ENCODE measurements at places on chromosomes 16 and 17.

DNA sequence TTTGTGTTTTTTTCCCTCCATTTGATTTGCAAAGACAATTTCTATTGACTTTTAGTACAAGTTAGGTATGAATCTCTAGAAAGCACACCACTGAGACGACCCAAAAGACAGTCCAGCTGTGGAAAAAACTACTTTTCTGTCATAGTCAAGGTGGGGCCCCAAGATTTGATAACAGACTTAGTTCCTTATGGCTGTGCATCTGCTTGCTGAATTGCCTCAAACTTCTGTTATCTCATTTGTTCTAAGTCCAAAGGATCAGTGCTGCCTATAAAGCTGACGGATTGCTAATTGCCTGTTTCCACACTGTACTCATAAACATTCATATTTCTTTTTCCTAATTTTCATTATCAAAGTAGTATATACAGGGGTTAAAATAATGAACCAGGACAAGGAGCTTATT is 180.8 kb downstream of the SPECC1 start:
- DNase-seq: no peak

DNA sequence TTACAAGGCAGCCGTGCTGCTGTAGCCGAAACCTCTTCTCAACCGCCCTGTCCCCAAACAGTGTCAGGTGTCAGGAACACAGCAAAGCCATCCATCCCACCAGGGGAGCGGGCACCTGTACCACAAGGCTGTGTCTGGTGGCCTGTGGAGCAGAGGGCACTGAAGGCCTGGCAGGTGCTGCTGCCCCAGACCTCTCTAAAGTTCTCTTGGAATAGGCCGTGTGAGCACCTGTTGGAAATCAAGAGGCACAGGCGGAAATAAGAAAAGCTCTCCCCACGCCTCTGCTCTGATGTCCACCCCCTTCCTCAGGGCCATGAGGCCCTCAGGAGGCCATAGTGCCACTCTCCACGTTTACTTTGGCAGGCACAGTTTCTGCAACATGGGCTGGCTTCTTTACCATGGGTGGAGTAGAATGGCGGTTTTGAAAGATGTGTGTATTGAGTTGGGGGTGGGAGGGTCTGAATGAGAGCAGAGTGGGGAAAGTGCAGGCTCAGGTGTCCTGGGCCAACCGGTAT is 99.9 kb upstream of the ZNF750 start:
- DNase-seq: no peak

DNA sequence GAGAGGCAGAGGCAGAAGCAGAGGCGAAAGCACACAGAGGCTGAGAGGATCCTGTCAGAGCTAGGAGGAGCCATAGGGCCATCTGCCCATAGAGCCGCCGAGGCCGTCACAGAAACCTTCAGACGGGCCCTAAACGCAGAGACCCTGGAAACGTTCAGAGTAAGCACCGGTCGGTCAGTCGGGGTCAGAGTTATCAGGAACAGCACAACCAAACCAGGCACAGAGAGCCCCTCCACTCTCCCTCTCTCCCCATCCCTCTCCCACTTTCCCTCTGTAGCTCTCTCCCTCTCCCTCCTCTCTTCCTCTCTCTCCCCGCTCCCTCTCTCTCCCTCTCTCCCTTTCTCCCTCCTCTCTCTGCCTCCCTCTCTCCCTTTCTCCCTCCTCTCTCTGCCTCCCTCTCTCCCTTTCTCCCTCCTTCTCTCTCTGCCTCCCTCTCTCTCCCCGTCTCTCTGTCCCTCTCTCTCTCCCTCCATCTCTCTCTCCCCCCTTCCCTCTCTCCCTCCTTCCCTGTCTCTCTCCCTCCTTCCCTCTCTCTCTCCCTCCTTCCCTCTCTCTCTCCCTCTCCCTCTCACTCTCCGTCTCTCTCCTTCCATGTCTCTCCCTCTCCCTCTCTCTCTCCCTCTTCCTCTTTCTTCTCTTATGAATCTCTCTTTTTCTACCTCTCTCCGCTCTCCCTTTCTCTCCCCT is 138.9 kb downstream of the C16orf95 start:
- DNase-seq: no peak

DNA sequence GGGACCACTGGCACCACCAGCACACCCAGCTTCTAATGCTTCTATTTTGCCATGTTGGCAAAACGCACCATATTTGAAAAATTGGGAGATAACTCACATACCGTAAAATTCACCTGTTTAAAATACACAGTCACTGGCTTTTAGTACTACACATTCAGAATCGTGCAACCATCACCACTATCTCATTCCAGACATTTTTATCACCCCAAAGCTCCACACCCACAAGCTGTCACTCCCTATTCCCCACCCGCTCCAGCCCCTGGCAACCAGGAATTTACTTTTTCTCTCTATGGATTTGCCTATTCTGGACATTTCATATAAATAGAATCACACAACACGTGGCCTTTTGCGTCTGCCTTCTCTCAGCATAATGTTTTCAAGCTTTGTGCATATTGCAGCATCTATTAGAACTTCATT is 25.0 kb downstream of the PPL start:
- DNase-seq: no peak

- no peak for DNase-seq
These were observed 54.0 kb downstream of the GAS7 start for GRCh38 chr17:10144456-10144855.

- no peak for DNase-seq
These were observed 10.0 kb downstream of the ZNF689 start for GRCh38 chr16:30600215-30600614.

- no peak for DNase-seq
These were observed at the start of gene CTRL for GRCh38 chr16:67931712-67932461. Gene CTRL (minus strand): TSS chr16:67931862. CDS start chr16:67931852, 10 bp downstream.

DNA sequence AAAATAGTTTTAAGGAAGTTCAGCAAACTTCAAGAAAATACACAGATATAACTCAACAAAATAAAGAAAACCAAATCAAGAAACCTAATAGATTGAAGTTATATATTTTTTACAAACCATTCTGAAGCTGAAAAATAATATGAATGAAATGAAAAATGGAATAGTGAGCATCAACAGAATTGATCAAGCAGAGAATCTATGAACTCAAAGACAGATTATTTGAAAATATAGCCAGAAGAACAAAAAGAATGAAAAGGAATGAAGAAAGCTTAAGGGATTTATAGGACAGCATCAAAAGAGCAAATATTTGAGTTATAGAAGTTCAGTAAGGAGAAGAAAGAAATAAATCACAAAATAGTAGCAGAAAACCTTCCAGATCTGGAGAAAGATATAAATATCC is 37.8 kb downstream of the CDR2 start:
- no peak for DNase-seq

GRCh38 chr16:70701998-70702397 is 16.1 kb upstream of the MTSS2 start:
- no peak for DNase-seq

- no peak for DNase-seq
These were observed 1.7 kb downstream of the KSR1 start for GRCh38 chr17:27457731-27458523.

GRCh38 chr16:64364894-64365293 is 757.0 kb downstream of the CDH11 start:
- DNase-seq: no peak
